ENCODE measurements at places on chromosomes 7 and 10.

DNA sequence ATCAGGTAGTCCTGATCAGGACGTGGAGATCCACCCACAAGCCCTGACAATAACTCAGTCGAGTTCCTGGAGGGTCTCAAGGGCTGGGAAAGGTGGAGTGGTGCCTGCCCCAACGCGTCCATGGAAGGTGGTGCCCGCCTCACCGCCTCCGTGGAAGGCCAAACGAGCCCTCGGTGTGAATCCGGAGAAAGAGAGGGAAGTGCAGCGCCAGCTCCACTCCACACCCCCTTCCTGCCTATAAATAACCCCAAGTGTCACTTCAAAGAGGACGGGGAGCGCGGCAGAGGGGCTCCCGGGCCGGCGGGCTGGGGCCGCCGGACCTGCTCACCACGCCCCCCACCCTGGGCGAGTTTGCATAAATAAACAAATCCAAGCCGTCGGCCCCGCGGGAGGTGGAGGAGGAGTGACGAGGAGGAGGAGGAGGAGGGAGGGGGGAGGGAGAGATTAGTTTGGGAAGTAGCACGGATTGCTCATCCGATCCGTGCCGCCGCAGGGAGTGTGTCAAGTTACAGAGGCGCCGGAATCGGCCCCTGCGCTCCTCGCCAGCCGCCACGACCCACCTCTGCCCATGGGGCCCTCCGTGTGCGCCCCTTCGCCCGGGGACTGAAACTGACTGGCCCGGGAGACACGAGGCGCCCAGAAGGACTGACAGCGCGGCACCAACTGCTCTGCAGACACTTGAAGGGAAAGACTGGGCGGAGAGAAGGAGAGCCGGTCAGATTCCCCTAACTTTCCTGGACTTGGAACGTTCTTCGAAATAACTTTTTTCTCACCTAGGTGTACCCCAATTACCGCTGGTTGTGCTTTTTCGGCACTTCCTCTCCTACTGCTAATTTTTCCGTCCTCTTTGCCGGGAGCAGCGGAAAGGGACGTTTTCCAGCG is at the start of gene COL13A1:
TSS of gene COL13A1 (plus strand) at position 473 of the 882 bp plus-strand sequence. CDS start 518 bp downstream, outside the sequence.
- no peaks in the 10 kb centered on the region for H3K36me3 ChIP-seq
- peak; percentile 33 for DNase-seq
- H3K4me3 ChIP-seq = no peak within 1 kb of the TSS
- peaks cover 22% of the 10 kb centered on the region for H3K4me1 ChIP-seq
- no peak within 1 kb of the TSS for H3K27ac ChIP-seq
- H3K27me3 ChIP-seq = no peaks in the 10 kb centered on the region

DNA sequence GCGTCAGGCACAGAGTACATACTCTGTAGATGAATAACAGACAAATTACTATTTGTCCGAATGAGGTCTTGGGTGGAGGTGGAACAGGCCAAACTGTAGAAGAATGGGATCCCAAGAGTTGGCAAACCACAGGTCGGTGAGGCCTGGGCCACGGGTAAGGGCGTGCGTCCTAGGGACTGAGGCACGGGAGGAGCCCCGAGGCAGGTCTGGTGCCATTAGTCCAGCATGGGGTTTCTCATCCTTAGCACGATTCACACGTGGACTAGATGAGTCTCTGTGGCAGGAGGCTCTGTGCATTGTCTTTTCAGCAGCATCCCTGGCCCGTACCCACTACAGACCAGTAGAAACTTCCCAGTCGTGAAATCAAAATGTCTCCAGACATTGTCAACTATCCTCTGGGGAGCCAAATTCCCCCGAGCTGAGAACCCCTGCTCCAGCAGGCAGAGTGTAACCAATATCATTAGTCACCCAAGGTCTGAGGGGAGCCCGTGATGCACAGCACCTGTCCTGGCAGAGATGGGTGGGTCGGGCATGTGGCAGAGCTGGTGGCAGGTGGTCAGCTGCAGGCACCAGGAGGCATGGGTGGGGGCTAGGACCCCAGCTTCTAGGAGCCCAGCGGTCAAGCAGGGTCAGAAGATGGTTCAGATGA is 61.3 kb downstream of the COL13A1 start:
- no peaks in the 10 kb centered on the region for H3K36me3 ChIP-seq
- H3K27me3 ChIP-seq = no peaks in the 10 kb centered on the region
- H3K4me1 ChIP-seq = no peaks in the 10 kb centered on the region
- DNase-seq = no peak
- no peak overlapping the region for H3K4me3 ChIP-seq

DNA sequence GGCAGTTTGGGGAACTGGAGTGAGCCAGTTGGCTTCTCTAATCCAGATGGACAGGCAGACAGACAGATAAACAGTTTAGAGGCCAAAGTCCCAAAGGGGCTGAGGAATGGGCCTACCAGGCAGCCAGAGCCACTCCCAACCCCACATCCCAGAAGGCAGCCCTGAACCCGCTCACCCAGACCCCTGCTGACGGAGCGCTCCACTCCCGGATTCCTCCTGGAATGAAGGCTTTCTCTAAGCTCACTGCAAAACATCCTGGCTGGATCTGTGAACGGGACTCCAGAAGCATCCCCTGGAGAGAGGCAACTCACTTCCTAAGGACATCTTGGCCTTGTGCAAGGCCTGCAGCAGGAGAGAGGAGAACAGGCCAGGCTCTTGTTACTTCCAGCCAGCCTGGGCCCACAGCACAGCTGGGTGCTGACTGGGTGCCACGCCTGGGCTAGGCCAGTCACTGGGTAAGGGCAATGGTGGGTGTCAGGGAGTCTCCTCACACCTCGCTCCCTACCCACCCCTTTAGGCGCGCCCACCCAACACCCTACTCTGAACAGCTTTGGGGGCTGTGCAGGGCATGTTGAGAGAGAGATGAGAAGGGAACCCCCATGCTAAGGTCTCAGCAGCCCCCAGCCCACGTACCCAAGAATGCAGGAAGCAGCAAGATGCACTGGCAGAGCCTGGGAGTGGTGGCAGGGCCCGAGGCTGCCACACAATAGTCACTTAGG is 168.6 kb upstream of the ZMIZ1 start:
- no peaks in the 10 kb centered on the region for H3K4me1 ChIP-seq
- H3K36me3 ChIP-seq = no peaks in the 10 kb centered on the region
- DNase-seq = no peak
- H3K27ac ChIP-seq = no peak overlapping the region
- no peak overlapping the region for H3K4me3 ChIP-seq

GRCh38 chr10:119801176-119801575 is 71.5 kb downstream of the MCMBP start:
- DNase-seq = no peak
- no peak overlapping the region for H3K4me3 ChIP-seq
- H3K27ac ChIP-seq = no peak overlapping the region
- H3K27me3 ChIP-seq = no peaks in the 10 kb centered on the region

GRCh38 chr7:45700556-45700955 is 126.4 kb downstream of the ADCY1 start:
- peak; percentile 10 for DNase-seq
- no peaks in the 10 kb centered on the region for H3K4me1 ChIP-seq
- H3K27me3 ChIP-seq = no peaks in the 10 kb centered on the region
- H3K36me3 ChIP-seq = no peaks in the 10 kb centered on the region

GRCh38 chr10:124609698-124610097 is 134.5 kb downstream of the FAM53B start:
- DNase-seq = no peak
- no peak overlapping the region for H3K4me3 ChIP-seq
- no peak overlapping the region for H3K27ac ChIP-seq

DNA sequence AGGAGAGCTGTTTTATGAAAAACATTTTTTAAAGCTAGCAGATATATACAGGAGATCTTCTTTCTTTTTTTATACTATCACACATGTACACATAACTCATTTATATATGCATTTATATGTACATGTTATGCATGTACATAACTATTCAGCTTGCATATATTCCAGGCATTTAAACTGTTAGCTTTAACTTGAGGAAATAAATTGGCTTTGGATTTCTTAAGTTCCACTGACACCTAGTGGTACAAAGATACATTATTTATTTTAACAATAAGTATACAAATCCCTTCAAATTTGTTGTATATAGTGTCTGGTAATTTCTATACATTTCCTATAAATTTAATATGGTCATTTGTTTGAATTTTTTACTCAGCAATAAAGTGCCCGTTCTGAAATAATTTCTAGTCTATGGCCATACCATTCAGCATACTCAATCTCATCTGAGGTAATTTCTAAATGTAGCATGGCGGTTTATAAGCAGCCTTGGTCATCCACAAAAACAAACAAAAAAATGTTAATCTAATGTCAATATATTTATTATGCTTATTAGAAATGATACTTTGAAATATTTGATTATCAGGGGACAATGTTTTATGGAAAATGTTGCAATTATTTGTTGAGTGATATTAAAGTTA is 11.6 kb downstream of the ZDHHC6 start:
- peaks cover 20% of the 10 kb centered on the region for H3K36me3 ChIP-seq
- no peak overlapping the region for H3K27ac ChIP-seq
- DNase-seq = no peak
- no peaks in the 10 kb centered on the region for H3K4me1 ChIP-seq

- DNase-seq = peak; percentile 61
- H3K4me1 ChIP-seq = peaks cover 78% of the 10 kb centered on the region
- H3K4me3 ChIP-seq = no peak overlapping the region
Observed at GRCh38 chr10:102648889-102649796, 4.9 kb downstream of the TRIM8 start.

DNA sequence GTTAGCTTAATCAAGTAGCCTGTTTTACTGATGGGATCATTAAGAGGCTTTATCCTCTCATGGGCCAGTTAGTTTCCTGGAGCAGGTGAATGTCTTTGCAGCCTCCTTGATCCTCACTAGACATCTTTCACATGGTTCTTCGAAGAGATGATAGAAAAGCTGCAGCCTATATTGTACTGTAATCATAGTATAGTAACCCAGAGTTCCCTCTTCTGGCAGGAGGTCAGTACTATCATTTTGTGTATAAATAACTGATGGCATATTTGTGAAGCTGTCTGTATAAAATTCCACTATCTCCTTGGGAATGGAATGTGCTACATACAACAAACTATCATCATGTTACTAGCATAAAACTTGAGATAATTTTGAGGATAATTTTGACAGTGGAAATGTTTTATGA is 123.8 kb upstream of the PRPS1L1 start:
- DNase-seq = no peak
- H3K4me3 ChIP-seq = no peak overlapping the region
- H3K27ac ChIP-seq = no peak overlapping the region
- no peaks in the 10 kb centered on the region for H3K36me3 ChIP-seq
- H3K27me3 ChIP-seq = no peaks in the 10 kb centered on the region
- no peaks in the 10 kb centered on the region for H3K4me1 ChIP-seq

- no peaks in the 10 kb centered on the region for H3K27me3 ChIP-seq
- H3K4me1 ChIP-seq = no peaks in the 10 kb centered on the region
- no peak overlapping the region for H3K4me3 ChIP-seq
Observed at GRCh38 chr10:124164264-124164663, 70.9 kb upstream of the CHST15 start.

- H3K27me3 ChIP-seq = no peaks in the 10 kb centered on the region
- no peak overlapping the region for H3K27ac ChIP-seq
- H3K4me3 ChIP-seq = no peak overlapping the region
- H3K36me3 ChIP-seq = no peaks in the 10 kb centered on the region
- H3K4me1 ChIP-seq = no peaks in the 10 kb centered on the region
Observed at GRCh38 chr10:75553550-75553949, 122.1 kb downstream of the LRMDA start.

DNA sequence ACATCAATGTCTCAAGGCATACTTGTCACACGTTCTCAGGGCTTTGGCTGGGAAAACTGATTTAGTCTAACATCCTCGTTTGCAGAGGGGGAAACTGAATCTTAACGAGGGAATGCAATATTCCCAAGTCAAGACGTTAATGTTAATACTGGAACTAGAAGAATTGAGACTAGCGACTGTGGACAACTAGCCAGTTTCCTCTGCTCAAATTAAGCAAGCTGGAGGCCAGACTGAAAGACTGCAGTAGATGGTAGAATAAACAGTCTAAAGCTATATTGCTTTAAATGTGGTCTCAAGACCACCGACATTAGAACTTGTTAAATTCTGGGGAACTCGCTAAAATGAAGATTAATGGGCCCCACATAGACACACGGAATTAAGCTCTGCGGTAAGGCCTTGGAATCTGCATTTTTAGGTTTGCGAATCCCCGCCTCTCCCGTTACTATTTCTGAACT is 639 bp upstream of the TFAM start:
- peaks cover 5% of the 10 kb centered on the region for H3K36me3 ChIP-seq
- DNase-seq = no peak
- H3K27me3 ChIP-seq = no peaks in the 10 kb centered on the region

DNA sequence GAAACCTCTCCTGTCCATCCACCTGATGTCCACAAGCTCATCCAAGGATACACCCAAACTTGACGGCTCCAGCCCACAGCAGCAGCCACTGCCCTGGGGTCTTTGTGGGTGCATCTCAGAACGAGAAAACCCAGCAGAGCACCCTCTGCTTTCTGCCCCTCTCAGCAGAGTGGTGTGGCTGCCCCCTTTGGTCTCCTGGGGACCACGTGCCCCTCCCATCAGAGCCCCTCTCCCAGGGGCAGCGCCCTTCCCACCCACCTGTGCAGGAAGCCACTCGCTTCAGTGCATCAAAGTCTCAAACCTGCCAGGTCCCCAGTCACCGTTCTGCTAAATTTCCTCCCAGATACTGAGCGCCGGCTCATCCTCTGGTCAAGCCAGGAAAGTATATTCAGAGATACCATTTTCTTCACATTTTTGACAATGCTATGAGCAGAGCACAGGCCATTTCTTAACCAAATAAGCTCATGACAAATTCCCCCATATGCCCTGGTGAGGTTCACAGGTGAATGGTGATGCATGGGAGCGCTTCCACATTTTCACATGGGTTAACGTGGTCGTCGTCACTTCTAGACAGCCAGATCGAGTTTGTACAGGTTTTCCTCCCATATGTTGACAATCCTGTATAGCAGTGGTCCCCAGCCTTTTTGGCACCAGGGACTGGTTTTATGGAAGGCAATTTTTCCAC is 32.4 kb downstream of the CAMK2B start:
- H3K4me3 ChIP-seq = no peak overlapping the region
- H3K27ac ChIP-seq = no peak overlapping the region
- H3K27me3 ChIP-seq = no peaks in the 10 kb centered on the region
- no peaks in the 10 kb centered on the region for H3K4me1 ChIP-seq

Data from body of pancreas (tissue), 4 donors.